HEK293T (cell line): ENCODE measurements at places on chromosomes 6 and 20.

DNA sequence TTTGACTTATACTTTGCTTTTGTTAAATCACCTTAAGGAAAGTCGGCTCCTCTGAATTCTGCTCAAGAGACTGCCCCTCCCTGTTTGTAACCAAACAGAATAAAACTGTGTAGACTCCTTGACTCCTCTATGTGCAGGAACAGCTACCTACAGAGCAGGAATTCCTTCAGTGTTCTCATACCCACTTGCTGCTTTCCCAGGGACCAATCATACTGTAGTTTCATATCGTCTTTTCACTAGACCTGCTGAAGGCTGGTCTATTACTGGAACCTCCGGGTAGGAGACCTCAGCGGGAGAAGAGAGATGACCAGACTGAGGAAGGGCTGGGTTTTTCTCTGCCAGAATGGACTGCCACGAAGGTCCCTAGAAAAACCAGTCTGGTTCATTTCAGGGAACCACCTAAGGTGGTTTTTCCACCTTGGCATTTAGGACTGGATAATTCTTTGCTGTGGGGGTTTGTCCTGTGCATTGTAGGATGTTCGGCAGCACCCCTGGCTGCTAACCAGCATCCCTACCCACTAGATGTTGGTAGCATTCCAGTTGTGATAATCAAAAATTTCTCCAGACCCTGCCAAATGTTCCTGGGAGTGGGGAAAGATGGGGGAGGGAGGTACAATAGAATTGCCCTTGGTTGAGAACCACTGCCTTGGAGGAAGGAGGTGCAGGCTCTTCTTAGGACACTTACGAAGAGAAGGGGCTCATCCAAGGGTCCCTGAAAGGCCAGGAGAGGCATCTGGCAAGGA lies 80.5 kb downstream of the DNAAF9 start:
- DNase-seq: no peak

GRCh38 chr6:38051819-38052434 lies 232.4 kb downstream of the ZFAND3 start:
- no peak for DNase-seq

GRCh38 chr6:66210964-66211363 lies 503.9 kb upstream of the EYS start:
- DNase-seq: no peak

GRCh38 chr6:115004204-115004603 lies 661.4 kb upstream of the HS3ST5 start:
- DNase-seq: no peak

- DNase-seq: no peak
Observed at GRCh38 chr6:149109397-149110070, 208.0 kb upstream of the TAB2 start.

DNA sequence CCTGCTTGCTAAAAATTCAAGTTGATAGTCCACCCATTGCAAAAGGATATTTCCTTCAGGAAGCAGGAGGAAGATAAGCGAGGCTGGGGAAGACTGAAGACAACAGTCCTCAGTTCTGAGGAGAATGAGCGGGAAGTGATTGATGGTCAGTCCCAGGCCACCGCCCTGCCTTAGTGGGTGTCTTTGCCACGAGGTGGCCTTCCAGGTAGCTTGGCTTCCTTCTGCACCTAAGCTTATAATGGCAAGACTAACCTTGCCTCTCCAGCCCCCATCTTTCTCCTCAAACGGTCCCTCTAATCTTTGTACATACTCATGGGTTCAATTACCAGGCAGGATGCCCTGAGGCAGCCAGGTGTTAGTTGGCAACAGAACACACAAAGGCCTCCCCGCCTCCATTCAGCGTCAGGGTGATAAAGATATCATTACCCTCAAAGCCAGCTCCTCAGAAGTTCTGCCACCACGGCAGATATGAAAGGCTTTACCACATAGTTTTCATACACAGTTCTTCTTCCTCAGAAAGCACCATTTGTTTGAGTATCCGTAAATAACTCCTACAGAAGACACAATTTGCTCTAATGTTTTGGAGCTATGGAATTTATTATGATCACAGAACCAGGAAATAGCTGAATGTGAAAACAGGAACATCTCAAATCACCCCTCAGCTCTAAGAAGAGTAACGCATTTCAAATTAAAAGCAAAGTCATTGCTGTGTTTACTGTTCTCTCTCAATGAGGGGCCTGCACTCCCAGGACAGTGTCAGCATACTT lies 249.4 kb downstream of the ATXN1 start:
- no peak for DNase-seq

DNA sequence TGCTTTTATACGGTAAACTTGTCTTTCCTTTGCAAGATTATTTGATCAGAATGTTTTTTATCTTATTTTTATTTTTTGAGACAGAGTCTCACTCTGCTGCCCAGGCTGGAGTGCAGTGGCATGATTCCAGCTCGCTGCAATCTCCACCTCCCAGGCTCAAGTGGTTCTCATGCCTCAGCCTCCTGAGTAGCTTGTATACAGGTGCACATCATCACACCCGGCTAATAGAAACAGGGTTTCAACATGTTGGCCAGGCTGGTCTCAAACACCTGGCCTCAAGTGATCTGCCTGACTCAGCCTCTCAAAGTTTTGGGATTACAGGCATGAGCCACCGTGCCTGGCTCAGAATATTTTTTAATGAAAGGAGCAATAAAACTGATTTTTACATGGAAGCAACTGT lies 8.9 kb upstream of the LPIN3 start:
- DNase-seq: no peak

- no peak for DNase-seq
Observed at GRCh38 chr6:119671105-119671504, 321.5 kb upstream of the MAN1A1 start.

DNA sequence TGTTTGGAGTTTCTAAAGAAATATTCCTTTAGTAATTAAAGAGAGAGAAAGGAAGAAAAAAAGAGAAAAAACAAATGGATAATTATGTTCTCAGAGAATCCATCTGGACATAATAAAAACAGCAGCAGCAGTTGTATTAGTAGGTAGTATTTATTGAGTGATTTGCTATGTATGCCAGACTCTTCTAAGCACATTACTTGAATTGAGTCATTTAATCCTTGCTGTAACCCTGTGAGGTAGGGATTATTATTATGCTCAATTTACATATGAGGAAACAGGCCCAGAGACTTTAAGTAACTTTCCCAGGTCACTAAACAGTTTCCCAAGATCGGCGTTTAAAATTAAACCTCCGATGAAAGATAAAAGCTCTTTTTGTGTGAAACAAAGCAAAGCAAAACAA lies 238.8 kb downstream of the TSHZ2 start:
- no peak for DNase-seq

DNA sequence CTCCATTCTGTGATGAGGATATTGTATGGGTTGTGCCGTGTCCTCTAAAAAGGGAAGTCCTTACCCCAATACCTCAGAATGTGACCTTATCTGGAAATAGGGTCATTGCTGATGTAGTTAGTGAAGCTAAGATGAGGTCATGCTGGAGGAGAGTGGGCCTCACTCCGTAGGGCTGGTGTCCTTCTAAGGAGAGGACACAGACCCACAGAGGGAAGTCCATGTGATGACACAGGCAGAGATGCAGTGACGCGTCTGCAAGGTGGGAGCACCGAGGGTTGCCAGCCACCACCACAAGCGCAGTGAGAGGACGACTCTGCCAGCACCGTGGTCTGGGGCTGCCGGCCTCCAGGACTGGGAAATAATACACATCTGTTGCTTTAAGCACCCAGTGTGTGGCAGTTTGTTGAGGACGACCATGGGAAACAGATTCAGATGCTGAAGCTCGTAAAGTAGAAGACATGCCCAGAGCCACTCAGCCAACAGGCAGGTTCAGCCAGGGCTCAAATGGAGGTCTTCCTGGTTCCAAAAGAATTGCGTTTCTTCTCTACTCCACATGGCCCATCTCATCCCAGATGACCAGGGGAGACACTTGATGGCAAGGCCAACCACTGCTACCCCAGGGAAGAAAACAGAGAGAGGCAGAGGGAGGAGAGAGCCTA lies 59.2 kb upstream of the DUSP22 start:
- no peak for DNase-seq

DNA sequence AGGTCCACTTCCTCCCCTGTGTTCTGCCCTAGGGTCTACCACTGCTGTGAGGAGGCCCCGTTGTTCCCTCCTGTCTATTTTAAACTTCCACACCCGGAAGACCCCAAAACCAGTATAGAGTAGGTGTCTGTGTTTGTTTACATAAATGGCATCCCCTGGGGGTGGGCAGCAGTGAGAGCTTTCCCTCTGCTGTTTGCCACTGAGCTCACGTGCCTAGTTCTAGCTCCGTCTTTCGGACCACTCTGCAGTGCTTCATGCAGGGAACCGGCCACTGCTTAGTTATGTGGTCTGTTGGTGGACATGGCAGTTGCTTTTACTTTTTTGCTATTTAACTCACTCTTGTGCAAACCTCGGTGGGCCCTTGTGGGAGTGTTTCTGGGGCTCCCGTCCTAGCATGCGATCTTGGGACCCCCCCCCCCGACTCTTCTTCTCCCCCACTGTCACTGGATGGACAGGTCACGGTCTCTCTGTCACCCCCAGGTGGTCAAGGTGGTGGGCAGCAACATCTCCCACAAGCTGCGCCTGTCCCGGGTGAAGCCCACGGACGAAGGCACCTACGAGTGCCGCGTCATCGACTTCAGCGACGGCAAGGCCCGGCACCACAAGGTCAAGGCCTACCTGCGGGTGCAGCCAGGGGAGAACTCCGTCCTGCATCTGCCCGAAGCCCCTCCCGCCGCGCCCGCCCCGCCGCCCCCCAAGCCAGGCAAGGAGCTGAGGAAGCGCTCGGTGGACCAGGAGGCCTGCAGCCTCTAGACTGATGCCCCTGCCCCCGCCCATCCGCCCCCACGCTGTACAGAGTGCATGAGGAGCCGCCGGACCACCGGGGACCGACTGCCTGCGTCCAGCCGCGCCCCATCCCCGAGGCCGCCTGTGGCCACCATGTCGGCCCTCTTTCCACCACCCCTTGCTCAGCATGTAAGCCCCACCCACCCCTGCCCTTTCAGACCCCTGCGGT lies 40.9 kb downstream of the VSTM2L start:
- no peak for DNase-seq

- DNase-seq: no peak
Observed at GRCh38 chr6:41678511-41679084, 40.3 kb downstream of the MDFI start.

GRCh38 chr6:2633736-2634135 lies 117.0 kb downstream of the MYLK4 start:
- no peak for DNase-seq

DNA sequence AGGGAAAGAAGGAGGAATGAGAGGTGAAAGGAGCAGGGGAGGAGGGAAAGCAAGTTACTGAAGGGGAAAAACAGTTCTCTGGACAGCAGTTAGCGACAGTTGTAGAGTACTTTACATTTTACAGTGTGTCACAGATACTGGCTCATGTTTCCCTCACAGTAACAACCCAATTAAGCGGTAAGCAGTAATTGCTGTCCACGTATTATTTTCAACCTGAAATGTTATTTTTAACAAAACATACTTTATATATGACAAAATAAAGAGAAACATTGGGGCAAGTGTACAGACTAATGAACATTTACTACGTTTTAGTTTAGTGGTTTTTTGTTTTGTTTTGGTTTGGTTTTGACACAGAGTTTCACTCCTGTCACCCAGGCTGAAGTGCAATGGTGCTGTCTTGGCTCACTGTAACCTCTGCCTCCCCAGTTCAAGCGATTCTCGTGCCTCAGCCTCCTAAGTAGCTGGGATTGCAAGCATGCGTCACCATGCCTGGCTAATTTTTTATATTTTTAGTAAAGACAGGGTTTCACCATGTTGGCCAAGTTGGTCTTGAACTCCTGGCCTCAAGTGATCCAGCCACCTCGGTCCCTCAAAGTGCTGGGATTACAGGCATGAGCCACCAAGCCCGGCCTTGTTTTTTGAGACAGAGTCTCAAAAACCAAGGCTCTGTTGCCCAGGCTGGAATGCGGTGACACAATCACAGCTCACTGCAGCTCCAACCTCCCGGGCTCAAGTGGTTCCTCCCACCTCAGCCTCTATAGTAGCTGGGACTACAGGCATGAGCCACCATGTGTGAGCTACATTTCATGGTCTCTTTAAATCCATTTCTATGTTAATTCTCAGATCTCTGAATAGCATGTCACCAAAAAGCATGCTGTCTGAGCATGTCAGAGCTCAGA lies 22.6 kb upstream of the BTN3A2 start:
- no peak for DNase-seq

- DNase-seq: no peak
Observed at GRCh38 chr6:106413016-106413415, 52.5 kb downstream of the CRYBG1 start.

- DNase-seq: no peak
Observed at GRCh38 chr6:167564416-167565250, 239.7 kb downstream of the TTLL2 start.

DNA sequence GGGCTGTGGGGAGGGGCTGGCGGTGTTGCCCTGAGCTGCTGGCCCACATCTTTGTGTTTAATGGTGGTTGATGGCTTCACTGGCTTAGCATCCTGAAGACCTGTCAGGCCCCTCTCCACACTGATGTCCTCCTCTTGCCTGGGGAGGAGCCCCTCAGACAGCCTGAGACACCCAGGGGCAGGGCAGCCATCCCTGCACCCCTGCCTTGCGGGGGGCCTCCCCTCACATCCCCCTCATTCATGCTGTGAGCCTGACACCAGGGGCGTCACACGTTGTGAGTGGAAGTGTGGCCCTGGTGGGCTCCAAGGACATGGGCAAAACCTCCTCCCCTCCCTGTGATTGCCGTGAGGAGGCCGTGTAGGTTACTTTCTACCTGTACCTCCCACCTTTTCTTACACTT lies 152.7 kb downstream of the DTNBP1 start:
- DNase-seq: no peak

DNA sequence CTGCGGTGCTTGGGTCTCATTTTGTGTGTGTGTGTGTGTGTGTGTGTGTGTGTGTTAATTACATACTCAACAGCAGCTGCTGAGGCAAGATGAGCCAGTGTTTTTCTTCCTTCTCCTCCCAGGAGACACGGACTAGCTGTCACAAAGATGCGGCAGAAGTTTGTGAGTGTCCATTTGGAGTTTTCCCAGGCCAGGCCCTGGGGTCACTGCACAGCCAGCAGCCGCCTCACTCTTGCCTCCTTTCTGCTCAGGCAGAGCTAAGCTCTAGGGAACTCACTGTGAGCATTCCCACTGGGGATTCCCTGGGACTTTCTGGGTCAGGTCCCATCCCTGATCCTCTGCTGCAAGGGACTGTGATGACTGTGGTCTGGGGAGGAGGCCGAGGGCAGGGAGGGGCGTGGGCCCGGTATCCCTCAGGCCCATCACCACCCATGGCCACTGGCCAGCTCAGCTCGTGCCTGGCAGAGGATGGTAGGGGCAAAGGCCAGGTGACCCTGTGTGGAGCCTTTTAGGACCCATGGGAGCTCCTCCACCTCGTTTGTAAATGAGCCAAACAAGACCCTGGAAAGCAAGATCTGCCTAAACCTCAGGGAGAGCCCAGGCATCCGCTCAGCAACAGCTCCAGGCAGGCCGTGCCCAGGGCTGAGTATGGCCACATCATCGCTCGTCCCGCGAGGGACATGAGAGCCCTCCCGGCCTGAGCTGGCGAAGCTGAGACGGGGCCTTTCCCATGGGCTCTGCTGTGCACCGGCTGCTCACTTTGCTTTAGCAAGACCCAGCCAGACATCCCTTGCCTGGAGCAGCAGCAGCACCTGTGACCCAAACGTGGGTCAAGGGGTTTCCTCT lies 102.0 kb downstream of the PSMB1 start:
- no peak for DNase-seq

- DNase-seq: no peak
Observed at GRCh38 chr6:137202078-137202477, 17.1 kb downstream of the IFNGR1 start.
